Mesothelial cell of epicardium (in vitro differentiated cells): ENCODE measurements at places on chromosomes 1 and 21. TPM values are rescaled to one million over a fixed set of nuclear protein-coding genes. Genes with fewer than 3 reads are reported as not detected.

DNA sequence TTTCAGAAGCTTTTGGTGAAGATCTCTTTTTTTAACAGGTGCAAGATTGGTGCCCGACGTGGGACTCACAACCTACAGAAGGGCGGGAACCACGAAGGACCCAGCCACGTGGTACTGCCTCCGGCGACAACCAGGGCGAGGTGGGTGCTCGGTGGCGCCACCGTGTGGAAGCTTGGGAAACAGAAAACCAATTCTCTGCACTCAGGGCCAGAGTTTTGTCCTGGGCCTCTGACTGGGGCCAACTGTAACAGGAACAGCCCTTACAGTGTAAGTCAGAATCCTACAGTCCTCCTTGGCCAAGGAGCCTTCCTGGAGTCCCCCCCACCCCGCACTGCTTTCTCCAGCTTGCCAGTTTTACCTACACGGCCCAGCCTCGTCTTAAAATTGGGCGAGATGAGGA is 11.6 kb upstream of the S100A7A start:
- H3K27me3 ChIP-seq: peaks cover 36% of the 10 kb centered on the region
- no peak for DNase-seq
- H3K4me1 ChIP-seq: no peaks in the 10 kb centered on the region
- H3K36me3 ChIP-seq: no peaks in the 10 kb centered on the region
- H3K27ac ChIP-seq: no peak overlapping the region
- no peak overlapping the region for H3K4me3 ChIP-seq

GRCh38 chr1:54479251-54479650 is 68.8 kb upstream of the ACOT11 start:
- peaks cover 69% of the 10 kb centered on the region for H3K4me1 ChIP-seq
- H3K27me3 ChIP-seq: no peaks in the 10 kb centered on the region
- DNase-seq: no peak
- H3K36me3 ChIP-seq: no peaks in the 10 kb centered on the region

DNA sequence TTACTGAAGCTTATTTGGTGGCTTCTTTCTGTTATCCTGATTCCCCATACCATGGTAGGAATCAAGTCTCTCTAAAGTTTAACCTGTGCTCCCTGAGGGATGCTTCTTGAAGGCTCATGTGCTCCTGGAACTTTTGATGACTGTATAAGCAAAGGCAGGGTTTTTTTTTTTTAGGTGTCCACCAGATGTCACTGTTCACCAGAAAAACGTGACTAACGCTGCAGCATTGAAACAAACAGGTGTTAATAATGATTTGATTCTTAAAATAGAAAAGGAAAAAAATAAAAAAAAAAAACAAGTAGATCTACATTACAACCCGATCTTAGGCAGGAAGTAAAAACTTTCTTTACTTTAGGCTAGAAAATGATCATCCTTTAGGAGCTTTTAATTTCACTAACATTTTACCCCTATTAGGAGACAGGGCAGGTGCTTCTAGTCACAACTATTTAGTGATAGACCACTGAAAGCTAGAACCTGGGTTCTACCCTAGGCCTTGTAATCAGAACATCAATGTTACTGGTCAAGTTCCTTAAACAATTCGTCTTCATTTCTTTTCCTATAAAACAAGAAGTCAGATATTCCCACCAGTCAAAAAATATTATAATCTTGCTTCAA is 223.0 kb downstream of the PLA2G4A start:
- peaks cover 50% of the 10 kb centered on the region for H3K4me1 ChIP-seq
- H3K36me3 ChIP-seq: no peaks in the 10 kb centered on the region
- no peak overlapping the region for H3K4me3 ChIP-seq
- no peak for DNase-seq

- peaks cover 3% of the 10 kb centered on the region for H3K4me1 ChIP-seq
- H3K27me3 ChIP-seq: no peaks in the 10 kb centered on the region
These were observed 38.8 kb downstream of the ZBTB17 start for GRCh38 chr1:15937146-15937545.

Gene NCMAP
- total RNA-seq: 0.31 to 0.51 TPM (median 0.38 TPM) in 3 replicates

DNA sequence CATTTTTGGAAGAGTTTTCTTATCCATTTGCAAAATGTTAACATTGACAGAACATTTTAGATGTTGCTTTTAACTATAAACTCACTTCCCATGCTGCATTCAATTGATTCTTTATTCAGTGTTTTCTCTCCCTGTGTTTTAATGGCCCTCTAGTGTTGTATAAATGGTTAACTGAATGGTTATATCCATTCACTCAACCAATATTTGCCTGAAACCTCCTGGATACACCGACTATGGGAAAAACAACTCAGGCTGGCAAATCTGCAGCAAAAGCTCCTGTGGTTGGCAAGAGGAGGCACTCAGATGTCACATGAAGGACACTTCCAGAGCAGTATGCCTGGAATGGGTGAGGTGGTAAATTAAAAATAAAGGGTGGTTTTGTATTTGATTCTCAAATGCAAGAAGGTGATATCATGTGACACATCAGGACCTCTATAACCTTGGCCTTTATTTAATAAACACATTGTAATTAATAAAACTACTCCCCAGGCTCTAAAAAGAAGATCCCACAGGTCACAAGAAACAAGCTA is 107.6 kb downstream of the BCAR3 start:
- peak overlapping the region; percentile 4 for H3K27ac ChIP-seq
- peaks cover 15% of the 10 kb centered on the region for H3K36me3 ChIP-seq
- no peak overlapping the region for H3K4me3 ChIP-seq
- H3K27me3 ChIP-seq: no peaks in the 10 kb centered on the region
- peaks cover 28% of the 10 kb centered on the region for H3K4me1 ChIP-seq

Gene CHD5
- 4.8 to 4.9 TPM (median 4.9 TPM) in 3 replicates for total RNA-seq
